ENCODE measurements at places on chromosomes 16 and 17.
A peak's percentile ranks its signal among the peaks of the same experiment; 100 is the strongest.

- no peak for DNase-seq
These were observed 227.6 kb upstream of the ASIC2 start for GRCh38 chr17:33520426-33521330.

GRCh38 chr17:50181144-50181543 is 15.3 kb downstream of the SGCA start:
- no peak for DNase-seq

DNA sequence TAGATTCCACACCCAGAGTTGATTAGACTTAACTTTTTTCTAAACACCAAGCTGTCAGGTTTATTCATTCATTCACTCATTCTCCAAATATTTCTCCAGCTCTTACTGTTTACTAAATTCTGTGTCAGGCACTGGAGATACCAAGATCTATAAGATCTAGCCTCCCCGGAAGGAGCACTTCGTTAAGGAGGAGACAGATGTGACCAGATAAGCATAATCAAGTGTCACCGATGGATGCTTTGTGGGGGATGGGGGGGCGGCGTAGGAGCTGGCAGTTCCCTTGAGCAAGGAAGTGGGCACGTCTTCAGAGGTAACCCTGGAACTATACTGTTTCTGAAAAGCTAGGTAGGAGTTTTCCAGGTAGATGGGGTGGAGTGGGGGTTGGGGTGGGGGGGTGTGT is 3.8 kb upstream of the RPL26 start:
- no peak for DNase-seq

DNA sequence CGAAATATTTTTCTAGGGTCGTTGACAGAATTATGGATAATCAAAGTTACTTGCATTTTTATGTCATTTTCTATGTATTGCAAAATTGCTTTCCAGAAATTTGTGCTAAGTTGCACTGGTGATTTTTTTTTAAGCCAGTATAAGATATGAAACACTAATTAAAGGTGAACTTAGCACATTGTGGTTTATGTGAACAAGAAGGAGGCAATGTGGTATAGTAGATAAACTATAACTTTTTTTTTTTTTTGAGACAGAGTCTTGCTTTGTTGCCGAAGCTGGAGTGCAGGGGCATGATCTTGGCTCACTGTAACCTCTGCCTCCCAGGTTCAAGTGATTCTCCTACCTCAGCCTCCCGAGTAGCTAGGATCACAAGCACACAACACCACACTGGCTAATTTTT is 13.2 kb downstream of the DGKE start:
- no peak for DNase-seq

- no peak for DNase-seq
These were observed 662.5 kb upstream of the SOX9 start for GRCh38 chr17:71458322-71458721.

- no peak for DNase-seq
These were observed 40.7 kb downstream of the ZDHHC7 start for GRCh38 chr16:84970447-84971127.

DNA sequence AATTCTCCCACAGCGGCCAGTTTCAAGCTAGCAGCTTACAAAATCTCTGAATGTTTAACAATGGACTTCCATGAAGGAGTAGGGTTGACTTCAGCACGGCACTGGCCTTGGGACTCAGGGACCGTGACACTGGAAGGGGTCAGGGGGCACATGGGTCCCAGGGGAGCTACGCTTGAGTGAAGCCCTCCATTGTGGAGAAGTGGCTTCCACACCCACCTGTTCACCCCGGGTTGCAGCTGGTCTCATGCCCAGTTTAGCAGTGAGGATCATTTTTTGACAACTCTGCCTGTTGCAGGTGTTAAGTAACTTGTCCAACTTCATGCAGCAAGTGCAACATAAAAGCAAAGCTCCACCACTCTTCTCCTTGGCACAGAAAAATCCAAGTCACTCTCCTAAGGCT is 510.2 kb downstream of the CDH13 start:
- no peak for DNase-seq

DNA sequence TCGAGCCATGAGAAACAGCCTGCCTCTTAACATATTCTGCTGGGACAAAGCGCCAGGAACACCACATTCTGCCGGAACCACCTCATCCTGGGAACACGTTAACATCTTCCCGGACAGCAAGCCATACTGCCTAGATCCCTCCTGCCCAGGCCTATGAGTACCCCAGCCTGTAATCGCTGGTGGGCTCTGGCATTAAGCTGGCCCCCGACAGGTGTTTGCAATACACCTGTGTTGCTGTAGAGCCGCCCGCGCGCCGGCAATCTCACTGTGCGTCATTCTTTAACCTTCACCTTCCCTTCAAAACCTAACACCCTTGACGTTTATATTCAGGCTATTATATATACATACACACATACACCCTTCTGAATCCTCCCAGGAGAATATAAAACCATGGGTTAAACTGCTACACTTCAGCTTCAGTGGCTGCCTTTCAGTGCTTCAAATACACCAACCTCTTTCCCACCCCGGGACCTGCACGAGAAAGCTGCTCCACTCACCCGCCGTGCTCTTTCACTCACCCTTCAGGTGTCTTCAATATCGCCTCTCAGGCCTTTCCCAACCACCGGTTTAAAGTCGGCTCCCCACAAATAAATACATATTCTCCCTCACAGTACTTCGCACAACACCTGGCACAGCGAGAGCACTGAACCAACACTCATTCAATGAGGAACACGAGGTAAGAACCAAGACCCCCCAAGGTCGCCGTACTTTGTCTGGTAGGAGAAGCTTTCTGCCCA is 1.0 kb upstream of the ENDOV start:
- no peak for DNase-seq

GRCh38 chr17:59454633-59455105 is 110.7 kb upstream of the DHX40 start:
- DNase-seq = no peak

GRCh38 chr17:78951967-78952551 is 26.9 kb upstream of the TIMP2 start:
- DNase-seq = no peak

DNA sequence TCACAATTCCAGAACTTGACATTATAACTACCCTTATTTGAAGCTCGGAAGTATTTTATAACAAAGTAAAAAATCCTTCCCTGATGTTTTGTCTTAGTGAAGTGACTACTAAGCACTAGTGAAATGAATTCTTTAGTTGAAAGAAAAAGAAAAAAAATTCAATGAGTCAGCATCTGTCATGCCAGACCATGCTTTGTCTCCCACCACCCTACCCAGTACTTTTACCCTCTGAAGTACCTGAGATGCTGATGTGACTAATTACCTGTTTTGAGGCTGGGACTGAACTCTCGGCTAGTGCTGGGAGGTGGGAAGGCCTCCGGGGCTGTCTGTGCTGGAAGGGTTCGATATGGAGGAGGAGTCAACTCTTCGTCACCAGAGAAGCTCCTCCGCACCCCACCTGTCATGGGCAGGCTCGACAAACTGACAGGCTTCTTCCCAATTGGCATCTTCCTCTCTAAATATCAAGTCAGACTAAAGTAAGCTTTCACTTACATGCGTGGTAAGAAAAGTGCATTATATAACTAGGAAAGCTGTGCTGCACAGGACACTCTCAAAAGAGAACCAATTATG is 19.6 kb downstream of the NME2 start:
- DNase-seq = no peak

- peak; percentile 35 for DNase-seq
These were observed at the start of gene RPRML for GRCh38 chr17:46979147-46979863. RPRML (minus strand) TSS chr17:46979253; CDS start chr17:46979007, 246 bp downstream.

GRCh38 chr17:73128496-73128895 is 36.0 kb upstream of the SLC39A11 start:
- DNase-seq = no peak

DNA sequence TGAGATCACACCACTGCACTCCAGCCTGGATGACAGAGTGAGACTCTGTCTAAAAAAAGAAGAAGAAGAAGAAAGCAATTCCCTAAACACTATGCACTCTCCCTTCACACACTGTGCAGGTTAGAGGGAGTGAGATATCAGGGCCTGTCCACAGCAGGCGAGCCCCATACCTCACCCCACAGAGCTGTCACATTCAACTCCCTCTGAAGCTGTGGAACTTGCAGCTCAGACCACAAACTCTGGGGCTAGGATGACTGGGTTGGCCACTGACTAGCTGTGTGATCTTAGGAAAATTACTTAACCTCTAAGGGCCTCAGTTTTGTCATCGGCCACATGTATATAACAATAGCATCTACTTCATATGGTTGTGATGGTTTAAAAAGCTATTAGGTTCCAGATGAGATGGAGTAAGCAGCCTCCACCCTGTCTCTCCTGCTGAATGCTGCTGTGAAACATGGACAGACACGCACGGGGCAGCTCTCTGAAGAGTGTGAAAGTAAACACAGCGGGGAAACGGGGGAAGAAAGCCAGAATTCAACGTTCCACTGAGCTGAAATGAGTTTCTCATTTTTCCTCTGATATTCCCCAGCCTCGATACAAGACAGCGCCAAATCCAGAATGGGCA is 13.6 kb upstream of the PYY start:
- DNase-seq = no peak

GRCh38 chr16:67063008-67063407 is 34.1 kb downstream of the CBFB start:
- DNase-seq = no peak

GRCh38 chr17:71881041-71881440 is 239.8 kb upstream of the SOX9 start:
- no peak for DNase-seq

DNA sequence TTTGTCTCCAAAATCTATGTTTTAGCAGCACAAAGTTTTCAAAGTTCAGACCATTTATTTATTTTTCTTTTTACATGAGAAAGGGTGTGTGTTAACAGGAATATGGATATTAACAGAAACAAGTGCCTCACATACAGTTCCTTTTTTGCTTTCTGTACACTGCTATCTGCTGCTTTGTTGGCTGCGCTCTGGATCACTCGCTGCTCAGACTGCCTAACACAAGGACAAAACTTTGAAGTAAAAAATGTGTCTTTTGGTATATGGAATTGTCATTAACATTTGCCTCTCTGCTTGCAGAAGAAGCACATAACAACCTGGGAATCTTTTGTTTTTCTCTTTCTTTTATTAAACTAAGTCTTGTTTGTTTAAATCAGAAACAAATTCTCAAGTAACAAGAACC is 262.8 kb downstream of the ZFHX3 start:
- DNase-seq = no peak

DNA sequence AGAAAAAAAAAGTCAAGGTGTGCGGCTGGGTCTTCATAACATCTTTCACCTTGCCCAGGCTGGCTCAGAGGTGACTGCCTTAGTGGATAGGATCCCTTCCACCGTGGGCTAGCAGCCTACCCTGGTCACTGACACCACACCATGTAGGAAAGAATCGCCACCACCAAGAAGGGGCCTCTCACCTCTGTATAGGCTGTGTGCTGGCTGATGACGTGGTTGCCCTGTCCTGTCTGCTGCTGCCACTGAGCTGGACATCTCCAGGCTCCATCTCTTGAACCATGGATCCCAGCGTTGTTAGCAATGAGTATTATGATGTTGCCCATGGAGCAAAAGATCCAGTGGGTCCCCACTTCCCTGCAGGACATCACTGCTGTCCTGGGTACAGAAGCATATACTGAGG is at the start of gene GPR142:
GPR142 (plus strand) TSS at position 301 of the 400 bp plus-strand sequence. CDS start 2,035 bp downstream, outside the sequence.
- no peak for DNase-seq

- no peak for DNase-seq
These were observed 26.3 kb downstream of the AARSD1 start for GRCh38 chr17:42937712-42938596.

- DNase-seq = no peak
These were observed 9.7 kb upstream of the HEXD start for GRCh38 chr17:82408288-82408937.

DNA sequence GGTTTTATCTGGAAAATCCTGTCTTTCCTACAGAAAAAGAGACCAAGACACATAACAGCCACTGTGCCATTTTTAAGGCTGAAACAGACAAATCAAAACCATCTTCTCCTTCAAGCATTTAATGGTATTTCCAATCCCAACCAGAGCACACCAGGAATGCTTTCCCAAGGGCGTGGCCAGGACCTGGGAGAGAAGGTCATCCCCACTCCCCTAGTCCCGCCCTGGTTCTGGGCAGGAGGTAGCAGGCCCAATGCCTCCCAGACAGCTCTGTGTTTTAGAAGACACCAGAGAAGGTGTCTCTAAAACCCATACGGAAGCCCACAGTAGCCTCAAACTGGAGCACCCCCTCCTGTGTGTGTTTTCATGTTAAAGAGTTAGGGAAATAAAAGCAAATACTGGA is 214.4 kb downstream of the ZFHX3 start:
- no peak for DNase-seq

DNA sequence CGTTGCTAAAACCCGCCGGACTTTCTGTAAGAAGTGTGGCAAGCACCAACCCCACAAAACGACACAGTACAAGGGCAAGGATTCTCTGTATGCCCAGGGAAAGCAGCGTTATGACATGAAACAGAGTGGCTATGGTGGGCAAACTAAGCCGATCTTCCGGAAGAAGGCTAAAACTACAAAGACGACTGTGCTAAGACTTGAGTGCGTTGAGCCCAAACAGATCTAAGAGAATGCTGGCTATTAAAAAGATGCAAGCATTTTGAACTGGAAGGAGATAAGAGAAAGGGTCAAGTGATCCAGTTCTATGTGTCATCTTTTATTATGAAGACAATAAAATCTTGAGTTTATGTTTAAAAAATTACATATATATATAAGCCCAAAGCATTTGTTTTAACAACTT is 20.3 kb downstream of the HELZ start:
- DNase-seq = no peak

GRCh38 chr17:8155231-8155995 is 3.2 kb upstream of the PER1 start:
- DNase-seq = no peak

DNA sequence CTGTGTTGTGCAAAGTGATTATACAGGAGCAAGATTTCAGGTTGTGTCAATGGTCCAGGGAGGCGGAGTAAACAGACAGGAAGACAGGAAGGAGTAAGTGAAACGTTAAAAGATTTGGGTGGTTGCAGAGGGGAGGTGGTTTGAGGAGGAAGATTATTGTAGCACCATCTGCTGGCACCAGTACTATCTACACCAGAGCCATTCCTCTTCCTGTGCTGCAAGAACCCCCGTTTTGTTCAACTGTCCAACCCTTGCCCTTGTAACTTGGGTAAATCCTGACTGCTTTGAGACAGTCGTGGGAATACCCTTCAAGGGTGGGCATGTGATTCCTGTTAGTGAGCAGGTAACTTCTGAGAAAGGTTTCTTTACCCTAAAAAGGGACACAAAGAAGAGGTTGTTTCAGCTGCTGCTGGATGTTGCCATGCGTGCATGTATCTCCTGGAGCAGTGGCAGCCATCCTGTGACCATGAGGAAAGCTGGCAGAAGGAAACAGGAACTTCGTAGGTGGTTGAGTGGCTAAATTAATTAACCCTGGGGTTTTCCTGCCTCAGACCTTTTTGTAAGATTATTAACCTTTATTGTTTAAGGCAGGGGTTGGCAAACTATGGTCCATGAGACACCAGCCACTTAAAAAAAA is 124.1 kb downstream of the PRKCA start:
- no peak for DNase-seq

DNA sequence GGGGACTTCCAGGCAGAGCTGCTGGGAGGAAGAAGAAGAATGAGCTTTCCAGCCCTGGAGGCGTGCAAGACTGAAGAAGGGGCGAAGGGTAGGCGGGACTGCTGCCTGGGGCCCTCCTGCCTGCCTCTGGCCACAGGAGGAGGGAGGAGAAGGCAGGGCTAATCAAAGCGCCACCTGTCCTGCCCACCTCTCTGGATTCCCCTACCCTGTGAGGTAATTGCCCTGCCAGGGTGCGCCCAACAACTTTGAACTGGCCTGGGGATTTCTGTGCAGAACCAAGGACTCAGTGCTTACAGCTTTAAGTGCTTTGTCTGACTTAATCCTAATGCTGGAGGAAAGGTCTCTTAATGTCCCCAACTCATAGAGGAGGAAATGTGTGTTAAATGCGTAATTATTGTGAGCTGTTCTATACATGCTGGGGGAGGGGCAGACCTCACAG is at the start of gene NOXO1:
NOXO1 (minus strand) TSS at position 72 of the 439 bp plus-strand sequence. CDS start 290 bp downstream, outside the sequence.
- DNase-seq = no peak

- DNase-seq = no peak
These were observed 6.8 kb downstream of the CCDC102A start for GRCh38 chr16:57529391-57530103.
